Suppressor macrophage treated with lipopolysaccharide for 1 hour (primary cell): ENCODE measurements at places on chromosomes 13 and 19.

DNA sequence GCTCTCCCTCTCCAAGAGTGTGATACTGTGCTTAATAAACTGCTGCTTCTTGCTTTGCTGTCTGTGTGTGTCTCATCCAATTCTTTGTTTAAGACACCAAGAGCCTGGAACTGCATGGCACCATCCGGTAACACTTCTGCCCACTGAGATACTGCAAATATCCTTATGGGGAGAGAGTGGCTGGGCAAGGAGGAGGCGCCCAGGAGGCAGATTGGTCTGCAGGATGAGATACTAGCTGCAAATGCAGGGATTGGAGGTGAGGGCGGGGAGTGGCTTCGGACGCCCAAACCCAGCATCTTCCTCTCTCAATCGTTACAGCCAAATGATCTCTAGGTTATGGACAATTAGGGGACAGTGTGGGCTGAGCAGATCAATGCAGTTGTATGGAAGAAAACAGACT lies 1.7 kb upstream of the SIGLEC7 start:
- no peak for DNase-seq

GRCh38 chr13:28137596-28137995 lies 749 bp upstream of the PAN3 start:
- DNase-seq = no peak

DNA sequence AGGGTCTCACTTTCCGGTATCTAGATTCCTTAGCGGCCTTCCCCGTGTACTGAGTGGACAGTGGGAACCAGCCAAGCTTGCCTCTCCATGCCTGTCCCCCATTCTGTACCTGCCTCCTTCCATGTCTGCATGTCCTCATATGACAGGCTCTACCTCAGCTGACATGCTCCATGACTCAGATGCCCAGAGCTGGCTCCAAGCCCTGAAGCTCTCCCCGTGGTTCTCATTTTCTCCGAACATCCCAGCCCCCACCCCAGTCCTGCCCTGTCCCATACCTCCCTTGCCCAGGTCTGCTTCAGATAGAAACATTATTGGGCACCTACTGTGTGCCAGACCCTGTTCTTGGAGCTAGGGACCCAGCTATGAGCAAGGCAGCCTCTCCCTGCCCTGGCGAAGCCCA lies 17.1 kb upstream of the SHFL start:
- DNase-seq = no peak

- peak; percentile 81 for DNase-seq
Observed at GRCh38 chr19:45632468-45633196, 6.6 kb downstream of the EML2 start.

GRCh38 chr19:55071129-55071502 lies 4.6 kb upstream of the EPS8L1 start:
- peak; percentile 56 for DNase-seq

DNA sequence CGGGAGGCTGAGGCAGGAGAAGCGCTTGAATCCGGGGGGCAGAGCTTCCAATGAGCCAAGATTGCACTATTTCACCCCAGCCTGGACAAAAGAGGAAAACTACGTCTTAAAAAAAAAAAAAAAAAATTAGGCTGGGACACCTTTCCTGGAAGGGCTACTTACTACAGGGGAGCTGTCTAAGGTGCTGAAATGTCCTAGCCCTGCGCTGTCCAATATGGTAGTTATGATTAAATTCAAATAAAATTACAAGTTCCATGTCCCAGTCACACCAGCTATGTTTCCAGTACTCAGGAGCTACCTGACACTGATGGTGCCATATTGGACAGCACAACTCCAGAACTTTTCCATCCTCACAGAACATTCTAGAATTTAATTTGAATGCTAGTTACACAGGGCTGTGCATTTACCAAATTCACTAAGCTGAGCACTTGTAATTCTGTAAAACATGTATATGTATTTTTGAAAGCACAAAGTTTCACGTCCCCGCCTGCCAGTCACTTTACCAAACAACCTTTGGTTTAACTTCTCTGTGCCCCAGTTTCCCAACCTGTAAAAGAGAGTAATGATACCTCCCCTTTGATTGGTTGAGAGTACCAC lies 9.2 kb upstream of the ZSCAN22 start:
- peak; percentile 43 for DNase-seq

DNA sequence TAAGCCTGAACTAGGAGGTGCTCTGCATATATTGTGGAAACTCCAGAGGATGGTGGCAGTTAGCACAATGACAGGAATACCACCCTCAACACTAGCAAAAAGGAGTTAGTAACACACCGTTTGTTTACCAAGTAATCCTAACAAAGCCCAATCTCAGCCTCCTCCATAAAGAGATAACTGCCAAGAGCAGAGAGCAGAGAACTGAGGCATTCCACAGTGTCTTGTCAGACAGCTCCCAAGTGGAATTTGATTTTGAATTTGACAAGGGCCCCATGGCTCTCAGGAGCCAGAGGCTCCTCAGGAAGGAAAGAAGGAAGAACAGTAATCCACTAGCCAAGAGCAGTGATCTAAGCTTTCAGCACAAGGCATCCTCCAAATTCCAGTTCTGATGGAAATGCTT lies 298.6 kb downstream of the DCLK1 start:
- no peak for DNase-seq

GRCh38 chr13:110168999-110169933 lies 137.7 kb downstream of the COL4A1 start:
- no peak for DNase-seq

GRCh38 chr19:18849838-18850400 lies 18.2 kb downstream of the UPF1 start:
- DNase-seq = no peak

DNA sequence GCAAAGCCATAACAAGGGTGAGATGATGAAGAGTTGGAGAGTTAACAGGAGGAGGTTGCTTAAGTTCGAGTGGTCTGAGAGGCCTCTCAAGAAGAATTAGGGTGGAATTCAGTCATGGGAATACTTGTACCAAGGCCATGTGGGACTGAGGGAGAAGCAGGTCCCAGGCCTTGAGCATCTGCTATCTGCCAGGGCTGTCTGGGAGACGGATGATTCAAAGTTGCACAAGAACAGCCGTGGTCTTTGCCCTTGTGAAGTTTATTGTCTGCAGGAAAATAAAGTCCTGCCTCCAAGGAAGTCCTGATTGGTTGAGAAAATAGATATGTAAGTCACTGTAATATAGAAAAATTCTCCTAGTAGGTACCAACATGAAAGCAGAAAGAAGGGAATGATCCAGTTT lies 178.8 kb upstream of the RFC3 start:
- DNase-seq = no peak

GRCh38 chr19:42285541-42285941 lies 16.4 kb upstream of the PRR19 start:
- DNase-seq = peak; percentile 69

- no peak for DNase-seq
Observed at GRCh38 chr19:48370955-48371354, 6.8 kb downstream of the SYNGR4 start.

DNA sequence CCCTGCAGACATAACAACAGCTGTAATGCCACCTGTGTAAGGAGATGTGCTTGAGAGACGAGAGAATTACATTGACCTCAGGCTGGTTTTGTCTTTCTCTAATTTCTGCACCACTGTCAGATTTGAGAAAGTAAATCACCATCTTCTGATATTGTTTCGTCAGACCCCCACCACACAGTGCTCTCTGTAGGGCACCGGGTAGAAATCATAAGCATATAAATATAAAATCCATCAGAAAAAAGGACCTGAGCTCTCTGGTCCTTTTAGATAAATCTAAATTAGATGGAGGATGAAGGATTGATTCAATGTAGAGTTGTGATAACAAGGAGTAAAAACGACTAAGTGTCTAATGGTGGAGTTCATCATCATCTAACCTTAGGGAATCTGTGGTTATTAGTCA lies 1981.0 kb upstream of the PRR20A start:
- DNase-seq = no peak

DNA sequence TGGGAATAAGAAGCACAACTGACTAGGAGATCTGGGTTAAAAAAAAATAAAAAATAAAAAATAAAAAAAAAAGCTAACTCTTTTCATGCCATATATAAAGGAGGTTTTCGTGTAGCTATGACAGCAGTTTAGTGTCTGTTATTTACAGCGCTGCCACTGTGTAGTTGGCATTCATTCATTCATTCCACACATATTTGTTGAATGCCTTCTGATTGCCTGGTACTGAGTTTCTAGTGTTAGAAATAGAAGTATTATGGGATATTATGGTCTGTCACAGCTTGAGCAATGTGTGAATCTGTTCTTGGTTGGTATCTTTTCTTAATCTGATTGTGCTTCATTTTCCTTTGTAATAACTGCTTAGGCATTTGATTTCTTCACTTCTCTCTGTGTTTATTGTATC lies 237.4 kb downstream of the NBEA start:
- no peak for DNase-seq

GRCh38 chr19:14786421-14786851 lies 8.1 kb upstream of the ADGRE2 start:
- DNase-seq = peak; percentile 70

- DNase-seq = peak; percentile 99
Observed at GRCh38 chr19:3710265-3710812, 2.2 kb downstream of the TJP3 start.

DNA sequence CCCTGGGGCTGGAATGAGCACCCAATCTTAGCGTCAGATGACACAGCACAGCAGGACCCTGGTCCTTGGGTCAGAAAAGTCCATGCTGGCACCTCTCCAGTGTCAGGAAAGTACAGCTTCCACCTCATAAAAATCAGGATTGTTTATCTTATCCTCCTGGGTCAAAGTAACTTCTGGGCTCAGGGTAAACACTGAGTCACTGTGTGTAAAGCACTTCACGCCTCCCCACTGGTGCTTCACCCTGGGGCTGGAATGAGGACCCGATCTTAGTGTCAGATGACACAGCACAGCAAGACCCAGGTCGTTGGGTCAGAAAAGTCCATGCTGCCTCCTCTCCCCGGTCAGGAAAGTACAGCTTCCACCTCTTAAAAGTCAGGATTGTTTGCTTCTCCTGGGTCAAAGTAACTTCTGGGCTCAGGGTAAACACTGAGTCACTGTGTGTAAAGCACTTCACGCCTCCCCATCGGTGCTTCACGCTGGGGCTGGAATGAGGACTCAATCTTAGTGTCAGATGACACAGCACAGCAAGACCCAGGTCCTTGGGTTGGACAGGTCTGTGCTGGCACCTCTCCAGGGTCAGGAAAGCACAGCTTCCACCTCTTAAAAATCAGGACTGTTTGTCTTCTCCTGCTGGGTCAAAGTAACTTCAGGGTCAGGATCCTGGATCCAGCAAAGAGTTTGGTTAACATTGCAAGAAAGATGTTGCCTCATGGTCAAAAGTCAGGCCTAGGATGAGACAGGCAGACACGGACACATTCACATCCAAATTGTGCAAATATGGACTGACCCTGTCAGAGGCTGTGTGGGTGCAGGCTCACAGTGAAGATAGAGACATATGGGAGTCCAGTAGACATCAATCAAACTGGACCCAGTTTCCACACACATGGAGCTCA lies 39.2 kb upstream of the CYP2A7 start:
- DNase-seq = no peak

DNA sequence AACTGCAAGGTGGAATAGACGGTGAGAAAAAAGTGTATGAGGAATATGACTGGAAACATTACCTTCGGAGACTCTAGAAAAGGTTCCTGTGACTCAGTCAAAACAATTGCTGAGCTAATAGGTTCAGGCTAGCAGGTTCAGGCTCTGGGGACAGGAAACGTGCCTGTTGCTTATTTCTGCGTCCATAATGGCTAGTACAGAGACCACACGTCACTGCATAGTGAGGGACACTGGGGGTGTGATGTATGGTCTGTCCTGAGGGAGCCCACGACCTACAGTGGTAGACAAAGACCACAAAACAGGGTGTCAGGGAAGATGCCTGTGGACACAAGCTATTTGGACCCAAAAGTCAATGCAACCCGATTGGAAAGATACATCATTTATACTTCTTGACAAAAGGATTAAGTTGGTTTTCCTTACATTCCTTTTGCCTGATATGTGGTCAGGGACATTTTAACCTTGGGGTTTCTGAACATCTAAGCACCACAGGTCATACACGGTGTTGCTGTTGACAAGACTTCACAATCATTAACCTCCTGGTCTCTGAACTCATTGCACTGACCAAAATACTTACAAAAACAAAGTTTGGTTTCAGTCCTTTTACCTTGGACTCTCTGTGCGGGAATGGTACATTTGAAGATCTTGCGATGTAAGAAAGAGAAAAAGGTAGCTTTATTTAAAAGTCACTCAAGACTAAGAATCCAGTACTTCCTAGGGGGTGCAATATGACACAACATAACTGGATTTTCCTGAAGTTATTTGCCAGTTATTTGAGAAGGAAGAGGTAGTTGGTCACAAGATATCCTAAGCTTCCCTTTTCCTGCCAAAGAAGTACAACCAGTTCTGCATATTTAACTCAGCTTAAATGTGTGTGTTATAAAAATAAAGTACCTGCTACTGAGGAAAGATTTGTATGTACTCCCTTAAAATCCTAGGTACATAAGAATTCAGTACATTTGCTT lies 20.0 kb downstream of the CRYL1 start:
- peak; percentile 71 for DNase-seq

DNA sequence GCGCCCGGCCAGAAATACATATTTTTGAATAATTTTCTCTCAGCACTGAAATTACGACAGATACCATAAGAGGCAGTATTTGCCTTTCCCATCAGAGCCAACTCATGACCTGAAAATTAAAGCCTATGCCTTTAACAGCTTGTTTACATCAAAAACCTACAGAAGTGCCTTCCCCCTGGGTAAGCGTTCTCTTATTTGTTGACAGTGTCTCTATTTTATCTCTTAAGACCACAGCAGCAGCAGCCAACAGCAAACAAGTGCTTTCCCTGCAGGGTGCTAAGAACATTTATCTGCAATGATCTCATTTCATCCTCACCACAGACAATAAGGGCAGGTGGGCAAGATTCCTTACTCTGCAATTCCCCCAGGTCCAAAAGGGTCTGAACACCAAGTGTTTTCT lies 6.0 kb downstream of the AKAP8L start:
- no peak for DNase-seq

DNA sequence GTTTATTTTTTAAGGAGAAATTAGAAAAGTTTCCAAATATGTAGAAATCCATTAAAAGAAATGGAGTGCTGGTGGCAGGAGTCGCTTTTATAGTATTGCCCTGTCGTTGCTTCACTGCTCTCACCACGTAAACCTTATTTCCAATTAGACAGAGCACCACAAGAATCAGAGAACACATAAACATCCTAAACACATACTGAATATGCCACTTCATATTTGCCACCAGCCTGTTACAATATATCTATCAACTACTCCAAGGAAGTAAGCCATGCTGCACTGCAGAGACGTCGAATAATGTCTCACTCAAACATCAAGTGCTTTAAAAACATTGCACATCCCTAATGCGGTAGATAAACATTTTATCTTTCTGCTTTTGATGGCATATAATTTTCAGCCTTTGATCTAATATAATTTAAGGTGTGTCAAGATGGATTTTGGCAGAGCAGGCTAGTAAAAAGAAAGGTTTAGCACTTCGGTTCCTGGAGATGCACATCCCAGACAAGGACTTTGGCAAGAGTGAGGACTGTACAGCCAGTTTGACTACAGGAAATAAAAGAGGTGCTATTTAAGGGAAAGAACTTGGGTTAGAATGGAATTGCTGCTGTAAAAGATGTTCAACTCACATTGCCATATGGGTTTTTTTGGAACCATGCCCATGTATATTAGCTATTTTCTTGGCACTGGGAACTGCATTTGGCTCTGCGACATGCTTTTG lies 932.3 kb downstream of the EFNB2 start:
- DNase-seq = no peak

- no peak for DNase-seq
Observed at GRCh38 chr13:35995136-35995535, 136.0 kb downstream of the DCLK1 start.
